ENCODE measurements at places on chromosomes 2 and 18.

GRCh38 chr2:155178921-155179320, 480.4 kb downstream of the KCNJ3 start:
- DNase-seq = no peak

DNA sequence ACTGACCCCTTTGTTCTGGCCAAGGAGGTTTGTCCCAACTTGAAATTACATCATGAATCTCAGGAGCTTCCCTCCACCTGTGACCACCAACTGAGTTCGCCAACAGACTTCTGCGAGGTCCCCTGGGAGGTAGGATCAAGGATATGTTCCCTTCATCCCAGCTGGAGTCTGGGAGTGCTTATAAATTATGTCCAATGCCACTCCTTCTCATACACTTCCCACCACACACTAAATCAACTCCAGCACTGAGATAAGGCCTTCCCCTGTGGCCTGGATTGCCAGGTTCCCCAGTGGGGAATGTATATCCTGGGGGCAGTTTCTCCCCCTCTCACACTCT, 99.2 kb downstream of the RND3 start:
- no peak for DNase-seq

DNA sequence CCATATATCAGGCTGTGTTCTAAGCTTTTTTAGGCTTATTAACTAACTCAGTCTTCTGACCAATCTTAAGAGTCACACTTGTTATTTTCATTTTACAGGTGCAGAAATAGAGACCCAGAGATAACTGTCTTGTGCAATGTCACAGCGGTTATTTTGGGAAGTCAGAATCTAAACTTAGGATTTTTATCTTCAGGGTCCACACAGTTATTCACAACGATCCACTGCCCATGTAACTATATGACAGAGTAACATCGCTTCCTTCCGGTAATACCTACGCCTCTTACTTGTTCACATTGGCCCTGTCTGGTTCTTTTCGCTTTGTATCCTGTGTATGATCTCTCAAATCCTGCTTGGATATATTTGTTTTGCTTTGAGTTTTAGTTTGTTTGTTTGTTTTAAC, 631.7 kb downstream of the LRP1B start:
- no peak for DNase-seq

- no peak for DNase-seq
These were observed 131.7 kb downstream of the GCA start for GRCh38 chr2:162475661-162476060.

DNA sequence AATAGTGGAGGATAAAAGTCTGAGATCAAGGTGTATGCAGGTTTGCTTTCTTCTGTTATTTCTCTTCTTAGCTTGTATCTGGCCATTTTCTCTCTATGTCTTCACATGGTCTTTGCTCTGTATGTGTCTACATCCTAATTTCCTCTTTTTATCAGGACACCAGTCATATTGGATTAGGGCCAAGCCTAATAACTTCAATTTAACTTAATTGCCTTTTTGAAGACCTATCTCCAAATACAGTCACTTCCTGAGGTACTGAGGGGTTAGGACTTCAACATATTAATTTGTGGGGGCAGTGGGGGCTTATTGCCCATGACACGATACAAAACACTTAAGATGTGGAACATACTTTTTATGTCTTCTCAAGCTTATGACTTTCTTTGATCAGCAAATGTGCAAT, 632.9 kb upstream of the CELF4 start:
- DNase-seq = no peak

DNA sequence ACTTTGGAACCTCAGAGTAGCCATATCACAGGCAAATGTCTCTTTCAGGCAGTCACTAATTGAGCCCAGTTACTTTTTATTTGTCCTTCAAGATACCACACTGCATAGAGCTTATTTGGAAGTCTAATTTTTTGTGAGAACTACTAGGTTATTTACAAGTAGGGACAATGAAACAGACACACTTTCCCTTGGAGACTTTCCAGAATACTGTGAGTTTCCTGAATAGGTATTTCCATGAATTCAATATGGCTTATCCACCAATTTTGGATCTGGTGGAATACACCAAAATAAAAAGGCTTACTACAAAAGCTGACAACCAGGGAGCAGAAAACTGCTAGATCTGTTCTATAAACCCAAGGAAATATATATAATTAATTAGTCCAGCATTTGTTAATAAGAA, 83.3 kb downstream of the NRXN1 start:
- DNase-seq = no peak

GRCh38 chr2:29347774-29348461, 232.7 kb downstream of the CLIP4 start:
- DNase-seq = no peak

GRCh38 chr2:190110131-190110530, 47.6 kb upstream of the MSTN start:
- no peak for DNase-seq

GRCh38 chr18:9629709-9630108, 15.3 kb upstream of the PPP4R1 start:
- no peak for DNase-seq

- DNase-seq = peak; percentile 32
These were observed 42.8 kb upstream of the SMAD7 start for GRCh38 chr18:48993586-48993985.

GRCh38 chr2:218882866-218883366, 2.3 kb downstream of the WNT10A start:
- peak; percentile 53 for DNase-seq

- DNase-seq = no peak
These were observed 187.9 kb downstream of the VAPA start for GRCh38 chr18:10101729-10102128.

DNA sequence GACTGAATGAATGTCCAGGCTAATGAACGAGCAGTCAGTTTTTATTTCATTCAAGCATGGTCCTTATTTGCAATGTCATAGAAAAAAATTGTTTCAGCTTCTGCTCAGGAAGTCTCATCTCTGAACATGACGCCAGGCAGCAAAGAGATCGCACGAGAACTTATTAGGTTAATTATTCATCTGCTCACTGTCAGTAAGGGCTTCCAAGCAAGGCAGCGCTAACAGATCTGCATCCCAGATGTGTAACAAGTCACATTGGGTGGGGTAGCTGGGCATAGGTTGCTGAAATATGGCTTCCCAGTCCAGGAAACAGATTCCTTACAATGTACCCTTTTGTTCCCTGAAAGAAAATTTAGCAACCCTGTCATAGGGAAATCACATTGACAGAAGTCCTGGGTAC, 63.5 kb downstream of the ANKRD44 start:
- DNase-seq = peak; percentile 25

- no peak for DNase-seq
These were observed 52.8 kb downstream of the TTC32 start for GRCh38 chr2:19848952-19849351.

DNA sequence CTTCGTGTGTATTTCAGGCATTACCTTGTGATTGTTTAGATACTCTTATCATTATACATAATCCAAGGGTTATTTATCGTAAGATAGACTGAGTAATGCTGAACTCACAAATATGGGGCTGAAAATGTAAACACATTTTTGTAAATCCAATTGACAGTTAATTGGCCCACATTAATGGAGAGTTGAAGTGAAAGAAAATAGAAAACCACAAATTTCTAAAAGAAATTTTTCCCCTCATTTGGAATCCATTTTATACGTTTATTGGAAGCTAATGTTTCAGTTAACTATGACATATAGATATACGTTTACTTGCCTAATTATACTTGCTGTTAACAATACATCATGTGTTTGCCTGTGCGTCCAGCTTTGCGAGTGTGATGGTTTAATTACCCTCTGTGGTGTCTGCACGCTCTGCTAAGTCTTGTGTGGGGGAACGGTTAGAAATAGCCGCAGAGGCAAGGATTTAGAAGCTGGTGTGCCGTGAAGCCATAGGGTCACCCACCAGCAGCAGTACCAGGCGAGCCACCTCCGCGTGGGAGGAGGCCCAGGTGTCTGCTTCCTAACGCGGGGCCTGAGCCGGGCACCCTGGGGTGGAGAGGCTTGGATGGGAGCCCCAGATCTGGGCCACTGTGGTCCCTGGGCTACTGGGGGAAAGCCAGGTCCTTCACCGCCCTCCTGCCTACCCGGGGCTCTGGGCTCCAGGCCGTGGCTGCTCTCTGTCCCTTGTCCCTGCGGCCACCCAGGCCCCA, 38.0 kb downstream of the TSHZ1 start:
- DNase-seq = no peak

DNA sequence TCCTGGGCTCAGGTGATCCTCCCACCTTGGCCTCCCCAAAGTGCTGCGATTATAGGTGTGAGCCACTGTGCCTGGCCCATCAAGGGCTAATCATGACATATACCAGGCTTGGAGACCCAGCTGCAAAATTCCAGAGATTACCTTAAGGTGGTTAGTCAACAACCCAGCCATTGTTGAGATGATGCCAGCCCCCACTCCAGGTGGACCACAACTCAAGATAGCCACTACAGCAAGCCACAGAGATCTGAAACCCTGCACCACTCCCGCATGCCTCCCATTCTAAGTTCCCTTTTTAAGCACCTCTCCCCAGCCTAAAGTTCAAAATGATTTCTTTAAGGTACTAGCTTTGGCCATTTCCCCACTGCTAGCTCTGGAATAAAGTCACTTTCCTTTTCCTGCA, 4.6 kb upstream of the CLK1 start:
- no peak for DNase-seq

GRCh38 chr2:218782528-218782844, 539 bp downstream of the CYP27A1 start:
- no peak for DNase-seq

GRCh38 chr2:167637741-167638140, 609.7 kb downstream of the STK39 start:
- DNase-seq = no peak

DNA sequence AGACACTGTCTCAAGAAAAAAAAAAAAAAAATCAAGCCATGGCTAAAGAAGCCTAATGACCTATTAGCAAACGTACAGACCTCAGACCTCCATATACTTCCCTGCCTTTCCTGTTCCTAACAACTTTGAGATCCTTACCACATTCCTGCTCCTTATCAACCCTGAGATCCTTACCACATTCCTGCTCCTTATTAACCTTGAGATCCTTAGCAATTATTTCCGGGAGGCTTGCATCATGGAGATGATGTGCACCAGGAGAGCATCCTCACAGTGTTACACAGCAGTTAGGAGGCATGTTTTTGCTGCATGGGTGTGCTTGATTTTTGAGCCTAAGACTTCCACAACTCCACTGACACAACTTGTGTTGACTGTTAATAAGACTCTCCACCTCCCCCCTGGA, 54.6 kb upstream of the RASGRP3 start:
- no peak for DNase-seq

- no peak for DNase-seq
These were observed 140.7 kb downstream of the NOL4 start for GRCh38 chr18:34083910-34084535.

- DNase-seq = no peak
These were observed 121.8 kb downstream of the GLI2 start for GRCh38 chr2:120857422-120857821.

DNA sequence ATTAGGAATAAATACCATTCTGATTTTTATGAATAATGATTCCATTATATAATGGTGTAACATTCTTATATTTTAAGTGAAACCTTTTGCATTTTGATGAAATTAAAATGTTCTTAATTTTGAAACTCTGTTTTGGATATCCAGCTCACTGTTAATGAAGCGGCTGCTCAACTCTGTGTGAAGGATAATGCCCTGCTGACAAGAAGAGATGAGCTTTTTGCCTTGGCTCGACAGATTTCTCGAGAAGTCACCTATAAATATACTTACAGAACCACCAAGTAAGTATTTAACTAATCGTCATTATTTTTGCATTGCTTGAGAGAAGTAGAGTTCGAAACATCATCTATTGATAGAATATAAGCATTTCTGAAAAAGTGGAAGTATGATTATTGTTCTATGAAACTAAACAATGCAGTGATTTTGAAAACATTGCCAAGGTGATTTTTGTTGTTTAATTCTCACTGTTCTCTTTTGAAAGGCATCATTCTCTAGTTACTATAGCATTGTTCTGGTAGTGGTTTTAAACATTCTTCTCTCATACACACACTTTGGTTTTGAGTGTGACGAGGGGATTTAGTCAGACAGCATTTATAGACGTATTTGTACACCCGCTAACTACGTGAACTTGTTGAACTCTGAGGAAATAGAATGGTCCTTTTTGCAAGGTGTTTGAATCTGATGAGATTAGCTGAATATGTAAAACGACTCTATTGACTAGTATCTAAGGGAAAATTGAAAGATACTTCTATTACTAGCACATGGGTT, 21.5 kb downstream of the NAB1 start:
- DNase-seq = no peak
